ENCODE measurements at places on chromosomes 1 and 21.

- no peak for DNase-seq
Measured at GRCh38 chr1:53359934-53360276, 32.0 kb upstream of the LRP8 start.

DNA sequence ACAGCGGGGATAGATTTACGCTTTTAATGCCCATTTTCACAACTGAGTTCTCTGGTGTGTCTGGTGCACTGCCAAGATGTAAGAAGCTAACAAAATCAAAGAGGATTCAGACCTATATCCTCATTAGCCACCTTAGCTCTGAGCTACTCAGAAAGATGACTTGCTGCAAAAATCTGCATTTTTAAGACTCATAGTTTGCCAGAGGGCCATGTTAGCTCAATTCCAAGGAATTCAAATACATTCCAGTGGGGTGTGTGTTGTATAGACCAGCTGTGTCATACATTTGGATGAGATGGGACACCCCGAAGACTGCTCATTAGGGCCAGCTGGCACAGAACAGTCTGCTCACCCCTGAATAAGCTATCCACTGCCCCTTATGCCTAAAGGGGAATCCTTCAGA is 8.9 kb downstream of the DENND2D start:
- peak; percentile 87 for DNase-seq

DNA sequence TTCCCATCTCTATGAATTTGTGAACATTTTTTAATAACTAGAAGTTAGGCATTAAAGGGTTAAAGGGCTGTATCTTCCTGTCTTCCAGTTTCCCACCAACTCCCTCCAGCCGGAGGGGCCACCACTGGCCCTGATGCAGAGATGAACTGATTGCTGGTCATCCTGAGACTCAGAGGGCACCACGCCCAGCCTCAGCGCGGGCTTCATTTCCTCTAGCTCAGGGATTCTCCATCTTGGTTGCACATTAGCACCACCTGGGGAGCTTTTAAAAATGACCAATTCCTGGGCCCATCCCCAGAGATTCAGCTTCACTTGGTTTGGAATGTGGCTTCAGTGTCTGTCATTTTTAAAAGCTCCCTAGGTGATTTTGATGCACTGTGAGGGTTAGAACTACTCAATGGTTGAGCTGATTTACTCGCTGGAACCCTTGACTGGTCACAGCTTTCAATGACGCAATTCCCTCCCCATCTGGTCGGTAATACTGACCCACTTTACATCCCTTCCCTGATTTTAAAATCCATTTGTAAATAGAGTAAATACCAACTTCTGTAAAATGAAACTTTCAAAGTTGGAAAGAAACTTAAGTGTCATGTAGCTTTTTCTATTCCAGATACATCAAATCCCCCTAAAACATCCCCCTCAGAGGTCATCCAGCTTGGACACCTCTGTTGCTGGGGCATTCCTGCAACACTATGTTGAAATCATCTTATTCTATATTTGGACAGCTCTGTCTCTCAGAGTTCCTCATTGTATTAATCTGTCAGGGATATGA is 5.1 kb downstream of the NAV1 start:
- no peak for DNase-seq

- no peak for DNase-seq
Measured at GRCh38 chr1:17915511-17916197, 160.5 kb downstream of the ACTL8 start.

GRCh38 chr1:11563560-11564069 is 84.7 kb downstream of the DISP3 start:
- no peak for DNase-seq

Measured in GM04503 (cell line).